ENCODE measurements at places on chromosomes 7 and 10.

DNA sequence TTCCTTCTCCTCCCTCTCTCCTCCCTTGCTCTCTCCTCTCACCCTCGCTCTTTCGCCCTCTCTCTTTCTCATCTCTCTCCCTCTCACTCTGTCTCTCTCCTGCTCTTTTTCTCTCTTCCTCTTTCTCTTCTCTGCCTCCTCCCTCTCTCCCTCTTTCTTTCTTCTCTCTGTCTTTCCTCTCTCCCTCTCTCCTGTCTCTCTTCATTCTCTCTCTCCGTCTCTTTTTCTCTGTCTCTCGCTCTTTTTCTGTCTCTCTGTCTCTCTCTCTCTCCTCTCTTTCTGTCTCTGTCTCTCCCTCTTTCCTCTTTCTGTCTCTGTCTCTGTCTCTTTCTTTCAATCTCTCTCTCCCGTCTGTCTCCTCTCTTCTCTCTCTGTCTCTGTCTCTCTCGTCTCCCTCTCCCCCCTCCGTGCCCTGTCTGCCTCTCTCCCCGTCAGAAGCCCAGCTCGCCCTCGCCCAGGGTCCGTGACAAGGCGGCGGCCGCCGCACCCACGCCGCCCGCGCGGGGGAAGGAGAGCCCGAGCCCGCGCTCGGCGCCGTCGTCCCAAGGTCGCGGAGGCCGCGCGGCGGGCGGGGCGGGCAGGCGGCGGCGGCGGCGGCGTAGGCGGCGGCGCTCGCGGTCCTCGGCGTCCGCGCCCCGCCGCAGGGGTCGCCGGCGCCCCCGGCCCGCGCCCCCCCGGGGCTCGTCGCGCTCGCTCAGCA, 21.3 kb upstream of the HSPB1 start:
- no peak for DNase-seq

- DNase-seq, result no peak
Observed at GRCh38 chr10:124300224-124300623, 118.5 kb downstream of the OAT start.

- no peak for DNase-seq
Observed at GRCh38 chr10:102668326-102669107, 24.2 kb downstream of the TRIM8 start.

- no peak for DNase-seq
Observed at GRCh38 chr7:105257338-105257737, 131.4 kb downstream of the SRPK2 start.

DNA sequence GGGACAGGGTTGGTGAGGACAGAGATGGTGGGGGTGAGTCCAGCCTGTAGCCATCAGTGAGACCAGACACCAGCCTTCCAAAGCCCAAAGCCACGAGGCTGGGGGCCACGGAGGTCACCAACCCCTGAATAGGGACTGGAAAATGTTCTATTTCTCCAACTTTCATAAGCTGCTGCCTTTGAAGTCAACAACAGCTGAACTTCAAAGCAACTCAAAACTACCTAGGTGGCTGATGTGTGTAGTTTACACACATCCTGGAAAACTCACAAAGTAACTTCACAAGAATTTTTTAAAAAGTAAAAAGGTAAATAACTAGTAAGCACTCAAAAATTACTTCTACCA, 88.8 kb downstream of the CHST15 start:
- DNase-seq, result no peak

DNA sequence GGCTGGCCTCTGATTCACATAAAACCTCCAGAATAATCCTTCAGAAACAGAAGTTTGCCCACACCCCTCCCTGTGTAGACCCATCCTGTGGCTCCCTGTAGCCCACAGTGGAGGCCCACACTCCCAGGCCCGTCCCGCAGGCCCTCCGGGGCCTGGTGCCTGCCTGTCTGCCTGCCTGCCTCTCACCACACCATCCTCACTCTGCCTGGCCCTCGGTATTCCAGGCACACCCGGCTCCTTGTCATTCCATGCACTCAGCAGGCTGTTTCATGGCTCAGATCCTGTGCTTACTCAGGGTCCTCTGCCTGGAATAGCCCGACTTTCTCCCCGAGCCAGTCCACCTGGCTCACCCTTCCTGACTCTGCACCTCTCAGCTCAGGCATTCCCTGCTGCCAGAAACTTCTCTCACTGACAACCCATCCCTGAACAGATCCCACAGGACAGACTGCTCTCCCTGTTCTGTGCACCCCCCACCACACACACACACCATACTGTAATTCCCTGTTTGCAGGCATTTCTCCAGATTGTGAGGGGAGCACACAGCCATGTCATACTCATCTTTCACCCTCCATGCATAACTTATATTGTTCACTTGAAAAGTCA, 498.0 kb upstream of the ZMIZ1 start:
- DNase-seq, result no peak

DNA sequence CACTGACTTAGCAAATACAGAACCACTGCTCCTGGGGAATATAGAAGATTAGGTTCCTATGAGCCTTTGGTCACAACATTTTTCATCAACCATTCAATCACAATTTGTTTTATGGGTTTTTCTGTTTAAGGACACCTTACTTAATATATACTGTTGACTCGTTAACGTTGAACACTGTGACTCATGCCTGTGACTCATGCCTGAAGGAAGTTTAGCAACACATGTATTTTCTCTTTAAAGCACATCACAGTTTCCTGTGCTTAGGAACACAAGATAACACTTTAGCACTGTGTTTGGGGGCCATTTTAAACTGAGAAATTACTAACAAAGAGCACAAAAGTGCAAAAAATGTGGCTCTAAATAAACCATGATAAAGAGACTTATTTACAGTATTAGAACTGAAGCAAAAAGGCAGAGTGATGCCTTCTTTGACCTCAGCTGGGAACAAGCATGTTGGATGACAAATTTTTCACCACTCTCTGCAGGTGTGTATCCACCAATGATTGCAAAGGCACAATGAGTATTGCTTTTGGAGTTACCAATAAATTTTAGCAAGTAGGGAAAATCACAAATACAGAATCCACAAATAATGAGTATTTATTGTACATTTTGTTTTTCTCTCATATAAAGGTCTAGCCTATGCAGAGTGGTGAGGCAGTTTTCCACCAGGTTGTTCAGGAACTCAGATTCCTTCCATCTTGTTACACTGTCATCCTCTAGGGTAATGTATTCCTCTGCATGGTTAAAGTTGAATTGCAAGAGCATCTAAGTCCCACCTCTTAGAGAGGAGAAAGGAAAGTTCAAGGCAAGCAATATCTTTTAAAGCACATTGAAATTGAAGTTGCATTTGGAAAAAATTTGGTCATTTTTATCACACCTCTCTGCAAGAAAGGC, 7.3 kb downstream of the FGFBP3 start:
- DNase-seq, result peak; percentile 81

DNA sequence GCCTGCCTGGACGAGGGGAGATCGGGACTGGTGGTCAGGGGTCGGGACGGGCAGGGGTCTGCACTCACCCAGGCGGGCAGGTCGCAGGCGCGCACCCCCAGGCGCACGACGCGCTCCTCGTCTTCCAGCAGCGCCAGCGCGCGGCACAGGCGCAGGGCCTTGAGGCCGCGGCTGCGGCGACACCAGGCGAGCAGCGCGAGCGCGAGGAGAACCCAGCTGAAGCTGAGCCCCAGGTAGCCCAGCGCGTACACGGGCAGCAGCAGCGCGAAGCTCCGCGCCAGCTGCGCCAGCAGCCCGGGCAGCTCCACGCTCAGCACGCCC, 328 bp downstream of the ESYT2 start:
- peak; percentile 44 for DNase-seq

DNA sequence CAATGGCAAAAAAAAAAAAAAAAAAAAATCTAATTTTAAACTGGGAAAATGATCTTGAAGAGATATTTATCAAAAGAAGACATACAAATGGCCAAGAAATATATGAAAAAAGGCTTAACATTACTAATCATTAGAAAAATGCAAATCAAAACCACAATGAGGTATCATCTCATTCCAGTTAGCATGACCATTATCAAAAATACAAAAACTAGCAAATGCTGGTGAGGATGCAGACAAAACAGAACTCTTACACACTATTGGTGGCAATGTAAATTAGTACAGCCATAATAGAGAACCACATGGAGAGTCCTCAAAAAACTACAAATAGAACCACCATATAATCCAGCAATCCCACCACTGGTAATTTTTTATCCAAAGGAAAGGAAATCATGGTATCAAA, 489.6 kb downstream of the TNS3 start:
- DNase-seq, result no peak

GRCh38 chr7:29331163-29331562, 136.6 kb downstream of the CHN2 start:
- DNase-seq, result no peak

DNA sequence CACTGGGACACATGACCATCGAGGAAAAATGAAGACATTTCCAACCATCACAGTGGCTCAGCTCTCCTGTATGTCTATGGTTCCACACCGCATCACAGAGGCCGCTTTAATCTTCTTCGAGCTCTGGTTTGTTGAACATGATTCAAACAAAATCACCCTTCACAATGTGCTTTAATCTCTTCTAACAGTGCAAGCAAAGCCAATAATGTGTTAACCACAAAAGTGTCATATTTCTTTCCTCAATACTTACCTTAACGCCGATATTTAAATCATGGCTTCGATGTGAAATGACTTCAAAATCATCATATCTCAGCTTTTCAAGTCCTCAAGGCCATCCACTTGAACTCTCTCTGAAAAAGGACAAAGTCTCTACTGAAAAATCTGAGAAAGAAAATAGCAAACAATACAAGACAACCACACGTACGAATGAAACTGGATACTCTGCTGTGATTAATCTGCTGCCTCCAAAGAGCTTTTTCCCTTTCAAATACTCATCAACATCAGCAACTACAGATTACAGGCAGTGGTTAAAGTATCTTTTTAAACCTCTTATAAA, 23.0 kb upstream of the SVIL start:
- DNase-seq, result no peak

DNA sequence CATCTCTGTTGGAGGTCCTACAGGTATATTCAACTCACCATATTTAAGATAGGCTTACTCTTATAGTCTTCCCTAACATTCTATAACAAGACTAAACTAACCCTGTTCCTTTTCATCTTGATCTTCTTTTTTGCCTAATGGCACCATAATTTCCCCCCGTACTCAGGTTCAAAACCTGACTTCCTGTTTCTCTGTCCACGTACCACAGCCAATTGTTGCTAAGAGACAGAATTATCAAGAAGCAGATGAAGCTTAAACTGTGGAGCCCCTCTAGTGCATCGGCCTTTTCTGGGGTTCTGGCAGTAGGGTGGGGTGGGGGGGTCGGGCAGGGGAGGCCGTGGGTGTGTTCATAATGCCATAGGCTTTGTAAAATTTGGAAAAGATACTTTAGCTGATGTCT, 109.2 kb downstream of the EVX1 start:
- DNase-seq, result no peak

DNA sequence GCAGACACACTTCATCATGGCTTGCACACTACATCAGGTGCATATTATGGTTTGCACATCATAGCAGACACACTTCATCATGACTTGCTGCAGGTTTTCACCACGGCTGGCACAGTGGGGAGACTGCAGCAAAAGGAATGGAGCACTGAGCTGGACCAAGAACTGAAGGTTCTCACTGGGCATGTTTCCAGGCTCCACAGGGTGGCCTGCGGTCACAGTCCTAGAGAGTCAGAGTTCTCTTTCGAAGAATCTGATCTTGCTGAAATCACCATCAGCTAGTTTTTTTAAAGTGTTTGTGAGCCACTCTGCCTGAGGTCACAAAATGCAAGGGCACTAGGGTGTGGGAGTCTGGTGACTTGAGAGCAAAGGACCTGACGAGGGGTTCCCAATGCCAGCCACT, 140.4 kb upstream of the NPY start:
- no peak for DNase-seq

DNA sequence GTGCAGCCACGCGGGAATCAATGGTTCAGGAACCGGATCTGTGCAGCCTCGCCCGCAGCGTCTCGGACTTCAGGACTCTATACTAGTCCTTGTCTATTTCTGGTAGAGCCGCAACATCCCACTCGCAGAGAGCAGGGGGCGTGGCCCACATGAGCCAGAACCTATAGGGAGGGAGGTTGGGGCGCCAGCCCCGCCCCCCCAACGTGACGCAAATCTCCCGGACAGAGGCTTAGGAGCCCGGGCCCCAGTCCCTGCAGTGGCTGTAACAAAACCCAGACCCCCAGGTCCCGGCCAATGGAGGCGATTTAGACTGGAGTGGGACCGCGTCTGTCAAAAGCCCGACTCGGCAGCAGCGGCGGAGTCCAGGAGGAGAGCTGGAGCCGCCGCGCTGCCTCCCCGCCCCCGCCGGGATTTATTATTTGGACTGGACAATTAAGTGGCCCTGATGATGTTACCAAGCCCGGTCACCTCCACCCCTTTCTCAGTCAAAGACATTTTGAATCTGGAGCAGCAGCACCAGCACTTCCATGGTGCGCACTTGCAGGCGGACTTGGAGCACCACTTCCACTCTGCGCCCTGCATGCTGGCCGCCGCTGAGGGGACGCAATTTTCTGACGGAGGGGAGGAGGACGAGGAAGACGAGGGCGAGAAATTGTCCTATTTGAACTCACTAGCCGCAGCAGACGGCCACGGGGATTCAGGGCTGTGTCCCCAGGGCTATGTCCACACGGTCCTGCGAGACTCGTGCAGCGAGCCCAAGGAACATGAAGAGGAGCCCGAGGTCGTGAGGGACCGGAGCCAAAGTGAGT, at the start of gene NKX2-3:
Gene NKX2-3 (plus strand): TSS at position 256 of the 809 bp plus-strand sequence. CDS start 190 bp downstream, at position 446.
- DNase-seq, result peak; percentile 43

GRCh38 chr7:111239437-111239836, 148.5 kb downstream of the LRRN3 start:
- no peak for DNase-seq

DNA sequence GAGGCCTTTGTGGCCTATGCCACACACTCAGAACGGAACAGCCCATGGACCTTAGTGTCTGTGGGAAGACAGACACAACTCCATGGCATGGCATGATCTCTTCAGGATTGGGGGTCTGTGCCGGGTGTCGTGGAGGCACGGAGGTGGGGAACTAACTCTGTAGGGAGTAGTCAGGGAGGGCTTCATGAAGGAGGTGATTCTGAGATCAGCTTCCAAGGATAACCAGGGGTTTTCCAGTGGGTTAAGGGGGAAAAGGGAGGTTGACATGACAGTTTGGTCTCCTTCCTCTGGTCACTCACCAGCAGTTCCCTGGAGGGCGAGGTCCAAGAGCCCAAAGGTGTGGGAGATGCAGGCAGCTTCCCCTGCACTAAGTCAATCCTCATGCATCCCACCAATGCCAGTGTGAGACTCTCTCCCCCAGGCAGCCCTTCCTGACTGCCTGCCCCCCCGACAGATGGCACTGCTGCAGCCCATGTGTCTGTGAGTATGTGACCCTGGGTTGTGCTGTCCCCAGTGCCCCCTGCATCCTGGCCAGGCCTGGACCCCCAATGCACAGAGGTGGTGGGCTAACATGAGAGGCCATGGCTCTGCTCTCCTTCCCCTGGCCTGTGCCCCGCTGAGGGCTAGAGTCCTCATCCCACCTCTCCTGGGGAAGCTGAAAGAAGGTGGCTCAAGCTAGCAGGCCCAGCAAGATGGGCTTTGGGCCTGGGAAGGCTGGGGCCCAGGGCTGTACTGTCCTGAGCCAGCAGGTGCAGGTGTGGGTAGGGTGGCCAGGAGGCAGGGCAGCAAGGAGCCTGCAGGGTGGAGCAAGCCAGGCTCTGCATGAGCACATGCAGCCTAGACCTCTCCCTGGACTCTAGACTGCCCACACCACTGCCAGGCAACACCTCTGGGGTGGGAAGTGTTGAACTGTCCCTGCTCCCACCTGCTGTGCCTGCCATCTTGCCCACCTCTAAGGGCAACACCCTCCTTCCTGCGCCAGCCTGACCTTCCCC, 39.7 kb downstream of the RASGEF1A start:
- no peak for DNase-seq

All from NCI-H460 (cell line).